ENCODE measurements at places on chromosomes 5 and 9.

- no peak for DNase-seq
These were observed 26.6 kb downstream of the MORN5 start for GRCh38 chr9:122186301-122186700.

GRCh38 chr5:180820788-180821321 lies 18.2 kb upstream of the MGAT1 start:
- DNase-seq, result no peak

- DNase-seq, result no peak
These were observed 397.6 kb upstream of the IRX1 start for GRCh38 chr5:3198074-3198449.

GRCh38 chr9:136578915-136579649 lies 33.2 kb upstream of the NOTCH1 start:
- DNase-seq, result no peak

GRCh38 chr5:140133514-140134167 lies 7.9 kb downstream of the IGIP start:
- no peak for DNase-seq

GRCh38 chr9:105978826-105979225 lies 284.5 kb downstream of the TMEM38B start:
- DNase-seq, result no peak

- no peak for DNase-seq
These were observed 686.5 kb upstream of the DMAC1 start for GRCh38 chr9:8486095-8486494.

DNA sequence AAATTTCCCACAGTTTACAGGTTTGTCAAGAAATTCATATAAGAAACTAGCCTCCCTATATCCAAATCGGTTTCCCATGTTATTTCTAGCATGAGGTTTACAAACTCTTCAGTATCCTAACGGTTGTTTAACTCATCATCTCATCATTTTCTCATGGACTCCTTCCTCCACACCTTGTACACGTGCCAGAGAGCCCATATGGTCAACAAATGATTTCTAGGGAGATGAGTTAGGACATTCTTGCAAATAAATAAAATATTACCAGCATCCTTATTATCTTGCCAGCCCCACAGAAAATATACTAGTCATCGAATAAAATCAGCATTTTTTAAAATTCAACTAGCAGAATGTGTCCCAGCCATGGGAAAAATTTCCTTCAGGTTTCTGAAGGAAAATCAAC lies 285.2 kb downstream of the EBF1 start:
- DNase-seq, result no peak

DNA sequence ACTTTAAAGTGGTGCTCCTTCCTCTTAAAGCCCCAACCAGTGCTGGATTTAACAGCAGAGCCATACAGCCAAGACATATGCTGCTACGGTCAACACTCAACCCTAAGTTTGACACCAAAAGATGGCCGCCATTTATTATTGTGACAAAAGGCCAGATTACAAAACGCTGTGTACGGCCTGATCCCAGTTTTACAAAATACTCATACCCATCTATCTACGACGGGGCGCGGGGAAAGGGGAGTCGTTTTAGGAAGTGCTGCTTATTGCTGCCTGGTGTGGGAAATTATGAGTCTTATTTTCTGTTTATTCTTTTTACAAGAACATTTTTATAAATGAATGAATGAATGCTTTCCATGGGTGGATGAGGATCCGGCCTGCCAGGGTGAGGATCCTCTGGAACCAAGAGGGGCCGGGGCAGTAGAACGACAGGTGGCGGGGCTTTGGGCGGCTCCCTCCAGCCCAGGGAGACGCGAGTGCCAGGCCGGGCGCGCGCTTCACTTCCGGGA lies 457 bp upstream of the IDNK start:
- DNase-seq, result peak; percentile 48

- DNase-seq, result no peak
These were observed 164.3 kb downstream of the SYK start for GRCh38 chr9:90966031-90966290.

- no peak for DNase-seq
These were observed 108.7 kb downstream of the CFAP90 start for GRCh38 chr5:7742241-7742656.

GRCh38 chr9:35907711-35908503 lies 1.4 kb upstream of the SPAAR start:
- no peak for DNase-seq

DNA sequence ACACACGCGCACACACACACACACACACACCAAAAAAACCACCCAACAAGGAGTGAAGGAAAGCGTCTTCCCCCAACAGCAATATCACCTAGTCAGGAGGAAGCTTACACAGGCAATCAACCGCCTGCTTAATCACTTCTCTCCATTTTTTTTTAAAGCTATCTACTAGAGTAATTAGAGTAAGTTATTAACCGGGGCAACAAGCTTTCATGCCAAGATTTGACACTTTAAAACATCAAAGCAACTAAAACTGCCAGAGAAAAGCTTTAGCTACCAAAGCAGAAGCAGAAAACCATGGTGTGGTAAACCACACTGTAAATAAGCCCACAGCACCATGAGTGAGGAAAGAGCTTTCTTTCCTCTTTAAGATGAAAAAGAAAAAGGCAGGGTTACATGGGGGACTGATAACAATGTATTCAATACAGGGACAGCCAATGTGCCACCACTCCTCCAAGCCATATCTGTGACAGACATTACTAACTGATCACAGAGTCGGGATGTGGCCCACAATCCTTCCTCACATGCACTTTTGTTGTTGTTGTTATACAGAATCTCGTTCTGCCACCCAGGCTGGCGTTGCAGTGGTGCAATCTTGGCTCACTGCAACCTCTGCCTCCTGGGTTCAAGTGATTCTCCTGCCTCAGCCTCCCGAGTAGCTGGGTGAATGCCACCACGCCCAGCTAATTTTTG lies 282.1 kb downstream of the CRB2 start:
- DNase-seq, result no peak

GRCh38 chr5:149654231-149654630 lies 72.9 kb downstream of the ARHGEF37 start:
- DNase-seq, result no peak

DNA sequence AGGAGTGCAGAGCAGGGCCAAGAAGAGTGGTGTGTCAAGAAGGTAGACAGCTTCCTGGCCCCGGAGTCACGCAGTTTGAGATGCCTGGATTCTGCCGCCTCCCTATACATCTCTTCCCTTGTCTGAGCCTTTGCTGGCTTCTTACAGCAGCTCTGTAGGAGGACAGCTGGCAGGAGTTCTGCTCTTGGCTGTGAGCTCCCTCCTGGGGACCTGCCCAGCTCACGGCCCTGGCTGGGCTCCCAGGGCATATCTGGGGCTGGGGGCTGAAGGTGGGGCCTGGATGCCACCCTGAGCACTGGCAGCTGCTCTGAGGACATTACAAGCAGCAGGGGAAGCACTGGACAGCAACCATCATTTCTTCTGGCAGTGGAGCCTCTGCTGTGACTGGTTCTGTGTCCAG lies 786 bp upstream of the TSSK1B start:
- DNase-seq, result no peak

DNA sequence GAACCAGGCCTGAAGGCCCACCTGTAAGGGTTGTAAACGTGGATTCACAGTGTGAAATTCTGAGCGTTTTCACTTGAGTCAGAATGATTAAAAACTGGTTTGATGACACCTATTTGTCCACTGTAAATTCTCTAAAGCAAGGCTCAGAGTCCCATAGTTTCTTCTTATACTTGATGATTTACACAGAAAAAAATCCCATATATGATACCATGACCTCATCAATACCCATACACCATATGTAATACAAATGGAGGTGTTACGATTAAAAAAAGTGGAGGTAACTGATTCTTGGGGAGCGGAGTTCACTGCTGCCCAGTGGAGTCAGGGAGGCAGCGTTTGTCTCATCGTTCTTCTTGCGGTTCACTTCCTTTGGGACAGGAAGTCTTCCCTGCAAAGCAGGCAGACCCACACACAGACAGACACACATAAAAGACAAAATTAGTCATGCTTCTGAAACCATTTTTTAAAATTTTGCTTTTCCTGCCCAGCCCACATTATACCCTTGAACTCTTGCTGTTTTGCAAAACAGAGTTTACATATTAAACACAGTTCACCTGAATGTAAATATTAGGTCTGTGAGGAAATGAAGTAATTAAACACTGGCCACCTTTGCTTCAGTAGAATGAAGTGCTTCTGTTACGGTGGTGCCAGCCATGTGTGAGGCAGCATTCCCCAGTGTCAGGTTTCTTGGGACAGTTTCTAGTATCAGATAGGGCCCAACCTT lies 26.2 kb downstream of the NREP start:
- DNase-seq, result no peak

DNA sequence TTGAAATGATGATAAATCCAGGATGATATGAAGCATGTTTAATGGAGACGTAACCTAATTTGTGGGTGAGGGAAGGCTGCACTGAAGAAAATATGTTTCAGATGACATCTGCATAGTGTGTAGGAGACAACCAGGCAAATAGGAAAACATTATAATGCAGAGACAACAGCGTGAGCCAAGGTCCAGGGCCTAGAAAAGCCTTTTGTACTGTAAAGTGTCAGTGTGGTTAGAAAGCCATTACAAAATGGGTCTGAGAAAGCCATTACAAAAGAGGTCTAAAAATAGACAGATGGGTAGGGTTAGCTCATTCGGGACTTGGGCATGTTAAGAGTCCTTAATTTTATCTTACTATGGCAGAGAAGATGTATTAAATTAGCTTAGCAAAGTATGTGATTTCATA lies 14.9 kb upstream of the GABRG2 start:
- DNase-seq, result no peak

GRCh38 chr5:39262981-39263380 lies 43.6 kb upstream of the FYB1 start:
- no peak for DNase-seq

- no peak for DNase-seq
These were observed 178.3 kb downstream of the CRB2 start for GRCh38 chr9:123534336-123534735.

DNA sequence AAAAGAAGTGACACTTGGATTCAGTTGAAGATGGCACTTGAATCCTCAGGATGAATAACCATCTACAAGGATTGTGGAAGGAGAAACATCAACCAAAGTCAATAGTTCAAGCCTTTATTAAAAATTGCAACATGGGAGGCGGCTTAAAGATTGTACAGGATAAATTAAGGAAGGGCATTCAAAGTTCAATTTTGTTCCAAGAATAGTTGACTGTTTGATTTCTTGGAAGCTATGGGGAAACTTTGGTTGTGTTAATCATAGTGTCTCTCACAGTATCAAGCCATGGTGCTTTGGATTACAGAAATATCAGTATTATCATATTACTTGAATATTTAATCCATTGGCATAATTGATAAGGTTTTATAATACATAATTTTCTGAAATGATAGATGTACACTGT lies 1844.3 kb downstream of the MAT2B start:
- DNase-seq, result no peak

DNA sequence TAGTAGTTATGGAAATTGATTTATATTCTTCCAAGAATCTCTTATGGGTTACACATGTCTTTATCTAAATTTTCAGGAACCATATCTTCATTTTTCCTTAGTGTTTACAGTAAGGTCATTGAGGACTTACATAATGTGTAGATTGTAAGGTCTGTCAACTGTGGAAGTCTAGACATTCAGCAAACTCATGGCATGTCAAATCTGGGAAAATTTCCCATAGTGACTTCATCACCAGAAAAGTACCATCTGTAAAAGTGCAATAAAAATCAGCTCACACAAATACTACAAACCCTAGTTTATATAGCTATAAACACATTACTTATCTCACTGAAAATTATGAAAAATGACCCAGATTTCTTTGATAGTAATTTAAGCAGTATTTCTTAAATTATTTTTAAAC lies 419.4 kb downstream of the MTRR start:
- no peak for DNase-seq

DNA sequence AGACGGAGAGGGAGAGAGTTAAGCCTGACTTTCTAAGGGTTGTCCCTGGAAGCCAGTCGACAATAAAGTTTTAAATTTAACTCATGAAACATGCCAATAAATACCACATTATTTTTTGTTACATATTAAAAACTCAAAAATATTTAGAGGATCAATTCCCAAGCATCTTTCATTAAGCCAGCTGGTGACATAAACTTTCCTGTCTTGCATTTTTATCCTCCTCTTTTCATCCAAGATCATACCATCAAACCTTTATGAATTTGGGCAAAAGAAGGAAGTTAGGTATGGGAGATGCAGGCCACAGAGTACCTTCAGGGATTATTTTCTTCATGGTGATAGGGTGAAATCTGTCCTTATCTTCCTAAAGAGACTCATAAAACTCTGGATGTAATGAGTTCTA lies 178.3 kb upstream of the FBXL17 start:
- no peak for DNase-seq

- no peak for DNase-seq
These were observed 45.6 kb downstream of the COL15A1 start for GRCh38 chr9:98989036-98990000.

DNA sequence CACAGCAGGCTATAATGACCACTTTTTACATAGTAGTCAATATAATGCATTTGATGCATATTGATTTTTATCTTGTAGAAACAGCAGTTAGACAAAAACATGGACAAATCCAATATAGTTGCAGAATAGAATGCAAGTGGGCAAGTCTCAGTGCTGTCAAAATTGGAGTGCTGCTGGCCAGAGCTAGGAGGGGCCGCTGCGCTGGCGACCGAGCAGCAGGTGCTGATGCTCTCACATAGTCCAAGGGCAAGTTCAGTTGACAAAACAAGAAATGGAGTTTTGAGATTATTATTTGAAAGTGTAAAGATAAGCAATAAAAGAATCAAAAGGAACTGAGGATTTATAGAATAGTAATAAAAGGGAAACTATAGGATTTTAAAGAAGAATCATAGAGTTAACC lies 60.6 kb upstream of the CDK20 start:
- DNase-seq, result no peak

GRCh38 chr5:74161170-74161569 lies 479.4 kb downstream of the ENC1 start:
- DNase-seq, result no peak

GRCh38 chr9:130501639-130502038 lies 56.9 kb downstream of the ASS1 start:
- no peak for DNase-seq

DNA sequence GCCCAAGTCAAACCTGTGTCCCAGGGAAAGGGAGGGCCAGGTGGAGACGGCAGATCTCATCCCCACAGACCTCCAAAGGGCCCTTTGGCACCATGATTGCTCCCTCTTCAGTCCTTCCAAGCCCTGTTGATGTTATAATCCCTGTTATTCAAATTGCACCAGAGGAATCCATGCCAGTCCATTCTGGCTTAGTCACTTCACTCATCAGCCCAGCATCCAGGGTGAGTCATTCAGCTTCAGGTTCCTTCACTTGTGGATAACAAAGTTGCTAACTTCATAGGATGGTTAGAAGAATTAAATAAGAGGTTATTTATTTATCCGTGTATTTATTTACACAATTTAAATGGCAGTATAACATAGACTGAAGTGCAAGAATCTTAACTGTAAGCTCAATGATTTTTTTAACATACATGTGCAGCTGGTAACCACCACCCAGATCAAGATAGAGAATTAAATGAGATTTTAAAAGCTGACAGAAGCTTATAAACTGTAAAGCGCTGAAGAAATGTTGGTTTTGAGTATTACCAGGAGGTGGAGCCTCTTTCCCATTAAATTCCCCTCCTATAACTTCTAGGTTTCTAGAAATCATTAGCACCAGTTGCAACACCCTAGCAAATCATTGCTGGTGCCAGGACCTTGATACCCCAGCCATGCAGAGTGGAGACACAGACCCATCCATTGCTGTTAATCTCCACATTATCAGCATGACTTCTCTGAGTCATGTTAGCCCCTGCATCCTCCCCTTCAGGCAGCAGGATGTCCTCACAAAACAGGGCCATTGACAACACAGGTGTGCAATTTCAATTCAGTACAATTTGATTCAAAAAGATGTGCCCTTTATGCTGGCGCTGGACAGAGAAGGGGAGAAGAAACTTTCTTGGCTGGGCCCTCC lies 77.4 kb downstream of the SEC61B start:
- no peak for DNase-seq
